AG10803 (cell line): ENCODE measurements at places on chromosomes 16 and 17.
A peak's percentile ranks its signal among the peaks of the same experiment; 100 is the strongest.

GRCh38 chr17:37699285-37699973, 45.4 kb downstream of the HNF1B start:
- DNase-seq = peak; percentile 85

- no peak for DNase-seq
Observed at GRCh38 chr17:72631949-72632684, 460.4 kb downstream of the SLC39A11 start.

DNA sequence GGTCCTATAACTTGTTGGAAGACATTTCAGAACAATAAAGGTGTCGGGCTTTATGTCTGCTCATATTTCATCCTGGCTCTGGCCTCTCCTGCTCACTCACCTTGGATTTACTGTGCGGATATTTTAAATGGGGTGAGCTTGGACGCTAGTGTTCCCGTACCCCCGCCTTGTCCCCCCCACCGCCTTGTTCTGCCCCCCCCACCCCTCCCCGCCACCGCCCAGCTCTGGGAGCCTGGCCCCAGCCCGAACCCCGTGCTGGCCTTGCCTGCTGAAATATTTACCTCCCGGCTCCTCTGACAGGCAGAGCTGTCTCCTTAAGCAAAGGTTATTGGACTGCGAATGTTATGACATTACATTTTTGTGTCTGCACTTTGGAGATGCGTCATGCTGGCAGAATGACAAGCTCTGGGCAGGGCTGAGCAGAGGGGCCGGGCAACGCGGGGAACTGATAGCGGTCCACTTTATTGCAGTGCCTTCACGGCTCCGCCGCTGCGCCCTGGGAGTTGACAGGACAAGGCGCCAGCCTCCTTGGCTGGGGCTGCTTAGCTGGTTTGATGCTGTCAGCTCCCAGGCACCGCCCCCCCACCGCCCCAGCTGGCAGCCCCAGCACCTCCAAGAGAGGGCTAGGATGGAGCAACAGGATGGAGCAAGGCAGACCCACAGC, 222.5 kb upstream of the GSE1 start:
- peak; percentile 92 for DNase-seq

GRCh38 chr16:73048292-73049080, 558 bp upstream of the ZFHX3 start:
- DNase-seq = peak; percentile 60

DNA sequence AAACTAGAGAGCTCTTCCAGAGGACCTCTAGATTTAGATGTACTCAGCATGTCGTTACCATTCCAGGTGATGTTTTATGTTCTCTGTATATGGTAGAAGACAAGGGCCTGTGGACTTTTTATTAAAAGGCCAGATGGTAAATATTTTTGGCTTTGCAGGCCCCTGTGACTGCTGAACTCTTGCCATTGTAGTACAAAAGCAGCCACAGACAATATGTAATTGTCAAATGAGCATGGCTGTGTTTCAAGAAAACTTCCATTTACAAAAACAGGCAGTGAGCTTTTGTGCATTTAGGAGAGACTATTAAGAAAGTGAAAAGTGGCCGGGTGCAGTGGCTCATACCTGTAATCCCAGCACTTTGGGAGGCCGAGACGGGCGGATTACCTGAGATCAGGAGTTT, 4.6 kb downstream of the NIP7 start:
- DNase-seq = no peak
